ENCODE measurements at places on chromosomes 4 and X. TPM values are rescaled to one million over a fixed set of nuclear protein-coding genes. Genes with fewer than 3 reads are reported as not detected.

The TMEM31 gene
- total RNA-seq = not detected

The MAP7D2 gene
- 4.1 TPM for total RNA-seq

The TCEAL9 gene
- total RNA-seq = 7.7 TPM

The CLDN34 gene
- not detected for total RNA-seq
